Stimulated activated CD4-positive, alpha-beta T cell treated with anti-CD3 and anti-CD28 coated beads, Interleukin-1b, Interleukin-23, amount 100 ng/mL, for 4 hours (primary cell): ENCODE measurements at places on chromosomes 16 and 17.

- DNase-seq, result no peak
These were observed 81.8 kb upstream of the CCL2 start for GRCh38 chr17:34173241-34173640.

- no peak for DNase-seq
These were observed 55.4 kb upstream of the ENDOV start for GRCh38 chr17:80359422-80360110.

GRCh38 chr16:5616841-5617240 lies 519.2 kb upstream of the EEF2KMT start:
- DNase-seq, result no peak

- no peak for DNase-seq
These were observed 8.6 kb upstream of the VAC14 start for GRCh38 chr16:70809392-70810060.

GRCh38 chr16:10575506-10576130 lies 4.8 kb downstream of the EMP2 start:
- DNase-seq, result no peak

DNA sequence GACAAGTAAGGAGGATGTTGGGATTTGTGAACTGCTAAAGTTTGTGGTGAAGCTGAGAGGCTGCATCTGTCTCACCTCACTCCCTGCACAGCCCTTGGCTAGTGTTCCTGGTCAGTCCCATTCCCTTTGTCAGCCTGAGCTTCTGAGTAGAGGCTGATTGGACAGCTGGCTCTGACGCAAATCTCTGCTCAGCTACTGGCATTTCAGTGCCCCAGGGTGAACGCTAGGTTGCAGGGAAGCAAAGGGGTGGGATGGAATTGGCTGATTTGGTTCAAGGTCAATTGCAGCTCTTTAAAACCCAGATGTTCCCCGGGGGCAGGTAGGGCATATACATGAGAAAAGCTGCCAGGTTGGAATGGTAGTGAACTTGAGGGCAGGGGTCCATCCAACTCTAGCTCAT lies 23.1 kb upstream of the CNOT1 start:
- no peak for DNase-seq
